AG20443 (cell line): ENCODE measurements at places on chromosomes 13 and 19.

GRCh38 chr13:49625392-49626079 lies 2.8 kb upstream of the ARL11 start:
- DNase-seq, result peak; percentile 36

DNA sequence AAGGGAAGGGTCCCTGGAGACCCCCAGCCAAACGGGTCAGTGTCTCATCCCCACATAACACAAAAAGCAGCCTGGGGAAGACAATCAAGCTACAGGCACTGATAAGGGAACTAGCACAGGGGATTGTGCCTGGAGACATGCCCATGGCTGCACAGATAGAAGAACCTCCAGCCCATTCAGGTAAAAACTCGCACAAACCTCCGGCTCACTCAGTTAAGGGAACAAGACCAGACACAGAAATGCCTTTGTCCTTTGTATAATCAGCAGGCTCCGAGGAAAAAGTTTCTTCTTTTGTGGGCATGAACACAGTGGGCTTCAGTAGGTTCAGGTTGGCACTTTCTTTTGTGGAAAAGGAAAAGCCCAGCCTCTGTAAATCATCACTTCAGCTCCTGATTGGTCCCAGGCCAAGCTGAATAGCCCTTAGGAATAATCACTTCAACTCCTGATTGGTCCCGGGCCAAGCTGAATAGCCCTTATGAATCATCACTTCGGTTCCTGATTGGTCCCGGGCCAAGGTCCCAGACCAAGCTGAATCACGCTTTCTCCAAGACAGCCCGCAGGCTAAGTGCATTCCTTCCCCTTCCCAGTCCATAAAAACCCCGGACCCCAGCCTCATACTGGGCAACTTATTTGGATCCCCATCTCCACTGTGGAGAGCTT lies 5.0 kb upstream of the ZNF230 start:
- DNase-seq, result peak; percentile 10

GRCh38 chr19:34128558-34129250 lies 43.6 kb upstream of the LSM14A start:
- DNase-seq, result peak; percentile 62

DNA sequence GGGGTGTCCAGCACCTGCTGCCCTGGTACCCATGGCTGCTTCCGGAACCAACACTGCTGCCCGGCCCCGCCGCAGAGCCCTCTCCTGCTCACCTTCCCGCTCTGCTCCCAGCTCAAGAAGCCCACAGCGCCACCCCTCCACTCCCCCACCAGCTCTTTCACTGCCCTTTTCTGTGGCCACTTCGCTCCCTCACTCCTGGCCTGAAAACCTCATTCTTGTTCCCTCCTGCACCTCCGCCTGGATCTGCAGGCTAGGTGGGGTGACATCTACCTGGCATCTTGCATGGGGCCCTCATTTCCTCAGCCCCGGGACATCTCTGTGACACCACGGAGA lies 6.4 kb downstream of the ZNF787 start:
- no peak for DNase-seq

GRCh38 chr19:37964109-37964508 lies 57.1 kb downstream of the SIPA1L3 start:
- DNase-seq, result no peak

- DNase-seq, result no peak
Observed at GRCh38 chr19:7902796-7903243, 857 bp upstream of the MAP2K7 start.

DNA sequence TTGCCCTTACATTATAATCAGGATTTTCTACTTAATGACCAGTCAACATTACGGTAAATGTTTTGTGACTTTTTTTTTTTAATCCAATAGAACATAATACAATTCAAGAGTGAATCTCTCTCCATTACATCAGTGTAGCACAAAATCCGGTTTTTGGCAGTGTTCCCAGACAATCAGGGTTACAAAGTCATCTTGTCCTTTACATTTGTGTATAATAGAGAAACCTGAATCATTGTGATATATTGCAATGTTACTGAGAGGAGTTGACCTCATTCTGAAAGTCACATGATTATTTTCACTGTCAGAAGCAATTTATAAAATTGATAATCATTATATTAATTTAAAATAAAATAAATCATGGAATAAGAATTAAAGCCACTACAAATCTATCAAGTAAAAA lies 1346.0 kb upstream of the SPRY2 start:
- no peak for DNase-seq

DNA sequence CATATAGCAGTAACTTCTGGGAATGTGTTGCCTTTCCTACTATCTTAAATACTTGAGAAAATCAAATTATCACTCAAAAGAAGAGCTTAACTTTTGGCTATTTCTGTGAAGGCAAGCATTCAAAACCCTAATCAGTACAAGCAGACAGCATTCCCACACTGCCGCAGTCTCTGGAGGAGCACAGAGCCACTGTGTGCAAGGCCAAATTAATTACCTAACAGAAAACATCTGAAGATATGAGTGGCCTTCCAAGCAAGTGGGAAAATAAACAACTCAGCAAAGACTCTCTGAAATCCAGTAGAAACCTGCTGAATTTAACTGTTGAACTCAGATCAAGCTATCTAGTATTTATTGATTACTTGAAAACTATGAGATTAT lies 68.2 kb downstream of the COL4A1 start:
- peak; percentile 43 for DNase-seq

- DNase-seq, result no peak
Observed at GRCh38 chr13:73303851-73304250, 245.0 kb downstream of the KLF5 start.

DNA sequence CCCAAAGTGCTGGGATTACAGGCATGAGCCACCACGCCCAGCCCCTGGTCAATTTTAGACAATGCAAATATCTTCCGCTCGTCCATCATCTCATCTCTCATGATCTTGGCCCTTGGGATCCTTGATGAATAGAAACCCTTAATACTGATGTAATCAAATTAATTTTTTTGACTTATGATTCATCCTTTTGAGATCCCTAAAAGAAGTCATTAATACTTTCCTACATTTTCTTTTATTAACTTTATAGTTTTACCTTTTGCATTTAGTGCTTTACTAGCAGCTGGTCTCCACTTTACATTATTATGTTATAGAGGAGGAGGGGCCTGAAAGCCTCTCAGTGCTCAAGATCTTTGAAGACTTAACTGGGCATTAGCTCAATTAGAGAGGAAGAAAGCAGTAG lies 7.7 kb upstream of the KASH5 start:
- no peak for DNase-seq

DNA sequence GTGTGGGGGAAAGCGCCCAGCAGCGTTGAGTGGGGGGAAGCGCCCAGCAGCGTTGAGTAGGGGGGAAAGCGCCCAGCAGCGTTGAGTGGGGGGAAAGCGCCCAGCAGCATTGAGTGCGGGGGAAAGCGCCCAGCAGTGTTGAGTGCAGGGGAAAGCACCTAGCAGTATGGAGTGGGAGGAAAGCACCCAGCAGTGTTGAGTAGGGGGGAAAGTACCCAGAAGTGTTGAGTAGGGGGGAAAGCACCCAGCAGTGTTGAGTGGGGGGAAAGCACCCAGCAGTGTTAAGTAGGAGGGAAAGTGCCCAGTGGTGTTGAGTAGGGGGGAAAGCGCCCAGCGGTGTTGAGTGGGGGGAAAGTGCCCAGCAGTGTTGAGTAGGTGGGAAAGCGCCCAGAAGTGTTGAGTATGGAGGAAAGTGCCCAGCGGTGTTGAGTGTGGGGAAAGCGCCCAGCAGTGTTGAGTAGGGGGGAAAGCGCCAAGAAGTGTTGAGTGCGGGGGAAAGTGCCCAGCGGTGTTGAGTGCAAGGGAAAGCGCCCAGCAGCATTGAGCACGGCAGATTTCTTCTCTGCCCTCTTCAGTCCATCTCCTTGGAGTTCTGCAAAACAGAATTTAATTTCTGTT lies 138.4 kb downstream of the ATP11A start:
- DNase-seq, result no peak

DNA sequence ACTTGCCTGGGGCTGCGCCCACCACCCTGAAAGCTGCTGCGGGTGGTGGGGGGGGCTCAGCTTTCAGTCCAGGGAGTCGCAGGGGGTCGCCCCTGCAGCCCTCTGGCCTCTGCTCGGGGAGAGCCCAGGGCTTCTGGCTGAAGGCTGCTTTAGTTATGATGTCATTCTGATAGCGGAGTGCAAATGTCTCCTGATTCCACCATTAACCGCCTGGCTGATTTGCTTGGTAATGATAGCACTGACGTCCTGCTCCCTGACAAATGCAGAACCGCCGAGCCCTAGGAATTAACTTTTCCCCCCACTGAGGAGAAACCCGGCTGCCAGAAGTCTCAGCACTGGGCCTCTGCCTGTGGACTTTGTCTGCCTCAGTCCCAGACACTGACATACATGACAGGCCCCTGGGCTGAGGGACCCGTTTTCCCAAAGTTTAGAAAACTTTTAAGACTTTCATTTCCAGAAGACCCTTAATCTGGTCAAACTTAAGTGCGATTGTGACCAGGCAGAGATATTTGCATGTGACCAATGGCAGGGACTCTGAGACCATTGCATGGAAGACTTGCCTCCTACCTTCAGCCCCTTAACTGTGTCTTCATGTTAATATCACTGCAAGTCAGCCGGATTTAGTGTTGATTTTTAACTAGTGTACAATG lies 142.5 kb upstream of the ZNF536 start:
- DNase-seq, result peak; percentile 29

DNA sequence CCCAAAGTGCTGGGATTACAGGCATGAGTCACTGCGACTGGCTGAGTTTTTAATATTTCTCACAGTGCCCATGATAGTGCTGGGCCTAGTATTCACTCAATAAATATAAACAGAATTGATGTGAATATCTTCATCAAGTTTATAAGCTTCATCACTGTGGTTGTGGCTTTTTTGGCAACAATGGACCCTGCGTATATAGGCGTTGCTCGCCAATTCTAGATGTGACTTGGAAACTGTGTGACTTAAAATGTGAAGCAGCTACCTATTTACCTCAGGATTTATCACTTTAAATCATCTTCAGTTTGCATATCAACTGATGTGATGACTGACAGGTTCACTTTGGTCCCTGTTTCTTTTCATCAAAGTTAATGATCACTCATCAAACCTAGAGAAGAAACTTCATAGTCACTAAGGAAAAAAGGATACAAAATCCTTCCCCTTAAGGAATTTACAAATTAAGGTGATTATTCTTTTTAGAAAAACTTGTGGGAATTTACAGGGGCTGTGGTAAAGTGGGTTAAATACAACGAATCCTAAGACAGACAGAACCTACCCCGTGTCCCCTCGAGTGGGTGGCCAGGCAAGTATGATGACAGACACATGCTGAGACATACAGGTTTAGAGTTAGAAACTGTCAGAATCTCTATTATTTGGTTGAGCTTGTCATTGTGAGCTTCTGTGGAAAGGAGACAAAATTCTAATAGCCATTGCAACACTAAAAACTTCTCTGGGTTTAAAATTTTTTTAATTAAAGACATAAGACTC lies 101.3 kb downstream of the AKAP11 start:
- no peak for DNase-seq

- DNase-seq, result no peak
Observed at GRCh38 chr13:106475852-106476251, 59.6 kb downstream of the EFNB2 start.

DNA sequence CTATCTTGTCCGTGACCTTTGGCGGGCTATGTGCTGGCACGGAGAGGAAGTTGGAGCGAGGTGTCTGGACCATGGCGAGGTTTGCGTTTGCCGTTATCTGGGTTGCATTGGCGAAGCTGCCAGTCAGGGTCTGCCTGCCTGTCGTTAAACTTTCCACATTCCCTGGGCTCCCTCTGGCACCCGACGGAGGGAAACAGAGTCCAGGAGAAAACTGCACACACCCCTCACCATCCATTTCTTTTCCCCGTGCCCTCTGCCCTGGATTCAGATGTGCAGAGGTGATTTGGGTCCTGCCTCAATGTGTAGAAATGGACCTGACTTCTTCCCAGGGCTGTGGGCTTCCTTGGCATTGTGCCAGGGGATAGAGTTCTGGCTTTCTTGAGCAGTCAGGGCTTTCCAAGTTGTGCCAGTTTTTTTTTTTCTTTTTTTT lies 142.4 kb downstream of the URI1 start:
- DNase-seq, result no peak

- DNase-seq, result no peak
Observed at GRCh38 chr19:6713773-6714692, 6.4 kb downstream of the C3 start.

DNA sequence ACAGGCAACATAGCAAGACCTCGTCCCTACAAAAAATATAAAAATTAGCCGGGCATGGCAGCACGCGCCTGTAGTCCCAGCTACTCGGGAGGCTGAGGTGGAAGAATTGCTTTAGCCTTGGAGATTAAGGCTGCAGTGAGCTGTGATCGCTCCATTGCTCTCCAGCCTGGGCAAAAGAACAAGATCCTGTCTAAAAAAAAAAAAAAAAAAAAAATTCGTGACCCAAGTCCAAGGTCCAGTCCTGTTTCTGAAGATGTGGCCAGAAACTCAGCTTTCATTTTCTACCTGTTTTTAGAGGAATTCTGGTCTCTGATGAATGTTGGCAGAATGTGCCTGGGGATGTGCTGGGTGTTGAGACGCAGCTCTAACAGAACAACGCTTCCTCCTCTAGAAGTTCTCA lies 1.9 kb upstream of the PGPEP1 start:
- peak; percentile 1 for DNase-seq

- no peak for DNase-seq
Observed at GRCh38 chr19:47141695-47142094, 11.1 kb downstream of the SAE1 start.

DNA sequence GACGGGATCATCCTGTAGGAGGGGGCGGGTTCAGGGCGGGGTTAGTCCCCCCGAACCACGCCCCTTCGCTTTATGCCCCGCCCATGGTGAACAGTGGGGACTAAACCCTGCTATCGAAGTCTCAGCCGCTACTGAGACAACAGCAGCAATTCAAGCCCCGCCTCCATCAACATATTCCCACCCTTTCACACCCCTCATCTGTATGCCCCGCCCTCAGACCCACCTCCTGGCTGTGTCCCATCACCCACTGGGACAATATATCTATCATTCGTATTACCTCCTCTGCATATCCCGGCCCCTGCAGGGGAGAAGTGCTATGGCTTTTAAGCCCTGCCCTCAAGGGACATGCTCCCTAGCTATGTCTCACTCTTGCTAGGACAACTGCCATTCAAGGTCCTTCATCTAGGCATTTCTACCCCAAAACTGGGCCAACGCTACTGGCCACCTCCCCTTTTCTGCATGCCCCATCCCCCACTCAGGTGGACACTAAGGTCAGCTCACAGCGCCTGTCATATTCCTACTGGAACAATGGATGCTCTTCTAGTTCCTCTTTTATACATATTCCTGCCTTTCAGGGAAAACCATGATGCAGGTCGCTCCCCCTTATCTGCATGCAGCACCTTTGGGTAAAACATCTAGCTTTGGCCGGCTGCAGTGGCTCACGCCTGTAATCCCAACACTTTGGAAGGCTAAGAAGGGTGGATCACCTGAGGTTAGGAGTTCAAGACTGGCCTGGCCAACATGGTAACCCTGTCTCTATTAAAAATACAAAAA lies 11.9 kb downstream of the LRFN1 start:
- DNase-seq, result peak; percentile 29

DNA sequence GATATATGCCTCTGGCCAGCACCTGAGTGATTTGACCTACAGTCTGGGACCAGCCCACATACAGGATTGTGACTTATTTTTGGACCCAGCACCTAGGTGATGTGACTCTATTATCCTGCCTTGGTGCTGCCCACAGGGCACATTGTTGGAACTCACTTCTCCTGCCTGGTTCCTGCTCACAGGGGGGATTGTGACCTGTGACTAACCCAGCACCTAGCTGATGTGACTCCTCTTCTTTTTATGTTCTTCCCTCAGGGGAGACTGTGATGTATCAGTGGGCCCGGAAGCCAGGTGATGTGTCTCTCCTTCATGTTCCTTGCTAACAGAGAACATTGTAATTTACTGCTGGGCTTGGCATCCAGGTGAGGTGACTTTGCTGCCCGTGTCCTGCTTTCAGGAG lies 63.0 kb upstream of the ZNF724 start:
- no peak for DNase-seq

- no peak for DNase-seq
Observed at GRCh38 chr13:109160887-109161669, 531.7 kb downstream of the MYO16 start.
